Hepatocyte (in vitro differentiated cells): ENCODE measurements at places on chromosomes 7 and 10. TPM values are rescaled to one million over a fixed set of nuclear protein-coding genes. Genes with fewer than 3 reads are reported as not detected.

- no peaks in the 10 kb centered on the region for H3K36me3 ChIP-seq
- H3K27me3 ChIP-seq: no peaks in the 10 kb centered on the region
- H3K4me1 ChIP-seq: no peaks in the 10 kb centered on the region
- peak overlapping the region; percentile 76 for H3K27ac ChIP-seq
- H3K4me3 ChIP-seq: peak overlapping the region; percentile 96
Measured at GRCh38 chr10:22713853-22714478, 412 bp downstream of the PIP4K2A start.

DNA sequence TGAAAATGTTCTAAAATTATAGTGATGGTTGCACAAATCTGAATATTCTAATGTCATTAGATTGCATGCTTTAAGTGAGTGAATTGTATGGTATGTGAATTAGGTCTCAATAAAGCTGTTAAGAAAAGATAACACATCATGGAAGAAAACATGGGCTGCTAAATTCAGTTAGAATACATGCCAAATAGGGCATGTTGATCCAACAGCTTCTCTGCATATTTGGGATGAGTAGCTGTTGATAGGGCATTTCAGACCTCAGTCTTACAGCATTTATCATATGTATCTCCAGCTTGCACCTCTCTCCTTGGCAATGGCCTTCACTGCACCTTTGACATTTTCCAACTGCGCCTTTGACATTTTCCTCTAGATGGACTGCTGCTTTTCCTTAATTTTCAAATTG lies 13.2 kb downstream of the CREB5 start:
- H3K36me3 ChIP-seq: no peaks in the 10 kb centered on the region
- no peak overlapping the region for H3K27ac ChIP-seq
- no peak for DNase-seq
- no peak overlapping the region for H3K4me3 ChIP-seq
- no peaks in the 10 kb centered on the region for H3K4me1 ChIP-seq

DNA sequence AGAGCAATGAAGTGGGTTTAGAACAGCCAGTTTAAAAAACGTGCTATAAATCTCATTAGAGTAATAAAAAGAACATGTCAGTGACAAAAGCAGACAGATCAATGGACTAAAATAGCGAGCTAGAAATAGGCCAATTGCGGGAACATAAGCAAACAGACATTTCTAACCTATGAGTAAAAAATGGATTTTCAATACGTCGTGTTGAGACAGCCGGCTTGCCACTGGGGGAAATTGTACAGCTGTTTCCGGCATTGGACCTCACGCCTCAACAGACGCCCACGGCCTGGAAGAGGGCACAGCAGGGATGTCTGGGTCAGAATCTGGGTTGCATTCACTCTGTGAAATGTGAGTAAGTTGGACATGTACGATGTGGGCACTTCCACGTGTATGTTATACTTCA lies 92.9 kb downstream of the SVOPL start:
- no peaks in the 10 kb centered on the region for H3K36me3 ChIP-seq
- H3K4me1 ChIP-seq: peaks cover 21% of the 10 kb centered on the region
- H3K27me3 ChIP-seq: no peaks in the 10 kb centered on the region
- no peak overlapping the region for H3K4me3 ChIP-seq
- no peak for DNase-seq

GRCh38 chr10:8338177-8338766 lies 283.8 kb downstream of the GATA3 start:
- H3K4me3 ChIP-seq: no peak overlapping the region
- H3K4me1 ChIP-seq: no peaks in the 10 kb centered on the region
- no peak for DNase-seq
- no peak overlapping the region for H3K27ac ChIP-seq

DNA sequence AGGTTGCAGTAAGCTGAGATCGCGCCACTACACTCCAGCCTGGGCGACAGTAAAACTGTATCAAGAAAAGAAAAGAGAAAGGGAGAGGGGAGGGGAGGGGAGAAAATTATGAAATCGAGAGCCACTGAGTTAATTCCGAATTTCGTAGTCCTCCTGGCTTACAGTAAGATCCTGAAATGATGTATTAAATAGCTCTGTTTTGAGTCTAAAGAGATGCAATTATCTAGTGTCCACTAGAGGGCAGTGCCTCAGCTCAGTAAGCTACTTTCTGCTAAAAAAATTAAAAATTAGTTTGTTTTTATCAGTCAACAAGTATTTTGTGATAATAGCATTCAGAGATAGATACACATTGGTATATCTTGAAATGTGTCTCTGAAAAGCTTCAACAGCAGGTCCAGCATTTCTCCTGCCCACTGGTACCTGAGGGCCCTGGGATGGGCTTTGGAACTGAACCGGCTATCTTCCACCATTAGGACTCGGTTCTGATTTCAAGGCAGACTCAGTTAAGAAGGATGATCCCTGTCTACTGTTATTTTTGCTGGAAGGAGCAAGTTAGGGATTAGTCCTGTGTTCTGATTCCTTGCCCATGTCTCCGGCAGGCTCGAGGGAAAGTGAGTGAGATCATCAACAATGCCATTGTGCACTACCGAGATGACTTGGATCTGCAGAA lies 19.5 kb downstream of the TSPAN33 start:
- H3K27me3 ChIP-seq: no peaks in the 10 kb centered on the region
- H3K27ac ChIP-seq: no peak overlapping the region
- peak; percentile 76 for DNase-seq
- H3K36me3 ChIP-seq: no peaks in the 10 kb centered on the region

DNA sequence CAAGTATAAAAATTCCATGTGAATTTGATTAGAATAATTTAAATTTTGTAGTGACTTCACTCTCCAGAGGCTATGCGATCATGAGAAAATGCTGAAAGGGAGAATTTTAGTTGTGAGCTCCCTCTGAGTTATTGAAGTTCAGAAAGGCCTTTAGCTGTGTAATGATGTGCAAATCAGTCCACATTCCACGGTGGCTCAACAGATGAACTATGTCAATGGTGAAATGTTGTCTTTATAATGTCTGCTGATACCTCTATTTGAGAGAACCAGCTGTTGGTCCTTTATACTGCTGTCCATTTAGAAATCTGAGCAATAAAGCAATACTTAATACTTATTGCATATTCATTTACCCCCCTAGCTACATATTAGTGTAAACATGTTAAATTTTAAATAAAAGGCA lies 7.1 kb upstream of the ITGB8 start:
- DNase-seq: no peak
- H3K27me3 ChIP-seq: no peaks in the 10 kb centered on the region
- H3K4me3 ChIP-seq: no peak overlapping the region
- no peaks in the 10 kb centered on the region for H3K4me1 ChIP-seq

- peak overlapping the region; percentile 99 for H3K27ac ChIP-seq
- no peaks in the 10 kb centered on the region for H3K27me3 ChIP-seq
- no peaks in the 10 kb centered on the region for H3K36me3 ChIP-seq
- peak; percentile 20 for DNase-seq
- peaks cover 8% of the 10 kb centered on the region for H3K4me1 ChIP-seq
Measured at GRCh38 chr10:73414230-73414945, 530 bp upstream of the ANXA7 start.

DNA sequence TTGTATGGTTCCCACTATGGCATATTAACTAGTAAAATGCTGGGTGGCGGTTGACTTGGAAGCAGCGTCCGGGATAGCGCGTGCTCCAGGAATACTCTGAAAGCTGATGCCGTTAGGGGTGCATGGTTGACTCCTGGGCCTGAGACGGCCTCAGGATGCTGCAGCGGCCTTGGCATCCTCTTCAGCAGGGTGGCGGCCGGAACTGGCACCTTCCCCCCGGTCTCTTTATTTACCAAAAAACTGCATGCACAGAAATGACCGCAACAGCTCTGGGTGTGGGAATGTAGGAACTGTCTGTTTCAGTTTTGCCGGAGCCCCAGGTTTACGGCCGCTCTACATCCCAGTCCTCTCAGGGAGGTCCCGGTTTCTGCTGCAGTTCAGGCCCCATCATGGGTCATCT lies 28.8 kb downstream of the PFKP start:
- H3K27me3 ChIP-seq: no peaks in the 10 kb centered on the region
- H3K27ac ChIP-seq: peak overlapping the region; percentile 72
- no peak overlapping the region for H3K4me3 ChIP-seq
- no peaks in the 10 kb centered on the region for H3K36me3 ChIP-seq
- peaks cover 18% of the 10 kb centered on the region for H3K4me1 ChIP-seq
- no peak for DNase-seq

DNA sequence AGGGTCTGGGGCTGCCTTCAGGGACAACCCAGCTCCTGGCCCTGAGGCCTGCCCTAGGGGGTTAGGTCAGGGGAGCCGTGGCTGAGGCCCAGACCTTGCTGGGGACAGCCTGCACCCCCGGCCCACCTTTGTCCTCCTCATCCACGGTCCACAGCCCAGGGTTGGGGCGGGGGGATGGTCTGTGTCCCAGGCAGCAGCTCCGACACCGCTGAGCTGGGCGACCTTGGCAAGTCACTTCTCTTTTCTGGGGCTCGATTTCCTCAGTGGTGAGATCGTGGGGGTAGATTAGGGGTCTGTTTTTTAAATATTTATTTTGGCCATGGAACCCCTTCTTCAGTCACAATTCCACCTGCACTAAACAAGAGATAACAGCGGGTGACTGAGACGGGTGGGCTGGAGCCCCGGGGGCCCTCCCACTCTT lies 30.9 kb downstream of the DNAJB12 start:
- DNase-seq: no peak
- peaks cover 51% of the 10 kb centered on the region for H3K4me1 ChIP-seq
- H3K27ac ChIP-seq: no peak overlapping the region
- no peaks in the 10 kb centered on the region for H3K27me3 ChIP-seq
- H3K4me3 ChIP-seq: no peak overlapping the region
- H3K36me3 ChIP-seq: no peaks in the 10 kb centered on the region

GRCh38 chr7:28532181-28532580 lies 119.9 kb downstream of the CREB5 start:
- H3K4me3 ChIP-seq: no peak overlapping the region
- H3K4me1 ChIP-seq: peaks cover 15% of the 10 kb centered on the region
- H3K27me3 ChIP-seq: peaks cover 4% of the 10 kb centered on the region
- DNase-seq: no peak

- H3K27ac ChIP-seq: no peak overlapping the region
- DNase-seq: peak; percentile 72
- no peaks in the 10 kb centered on the region for H3K4me1 ChIP-seq
- no peaks in the 10 kb centered on the region for H3K36me3 ChIP-seq
- no peaks in the 10 kb centered on the region for H3K27me3 ChIP-seq
- no peak overlapping the region for H3K4me3 ChIP-seq
Measured at GRCh38 chr7:117127585-117128168, 174.4 kb downstream of the ST7 start.

- H3K4me1 ChIP-seq: no peaks in the 10 kb centered on the region
- H3K36me3 ChIP-seq: no peaks in the 10 kb centered on the region
- no peak overlapping the region for H3K27ac ChIP-seq
- H3K4me3 ChIP-seq: no peak overlapping the region
- H3K27me3 ChIP-seq: no peaks in the 10 kb centered on the region
Measured at GRCh38 chr10:47173929-47174442, 126.0 kb upstream of the GDF10 start.

DNA sequence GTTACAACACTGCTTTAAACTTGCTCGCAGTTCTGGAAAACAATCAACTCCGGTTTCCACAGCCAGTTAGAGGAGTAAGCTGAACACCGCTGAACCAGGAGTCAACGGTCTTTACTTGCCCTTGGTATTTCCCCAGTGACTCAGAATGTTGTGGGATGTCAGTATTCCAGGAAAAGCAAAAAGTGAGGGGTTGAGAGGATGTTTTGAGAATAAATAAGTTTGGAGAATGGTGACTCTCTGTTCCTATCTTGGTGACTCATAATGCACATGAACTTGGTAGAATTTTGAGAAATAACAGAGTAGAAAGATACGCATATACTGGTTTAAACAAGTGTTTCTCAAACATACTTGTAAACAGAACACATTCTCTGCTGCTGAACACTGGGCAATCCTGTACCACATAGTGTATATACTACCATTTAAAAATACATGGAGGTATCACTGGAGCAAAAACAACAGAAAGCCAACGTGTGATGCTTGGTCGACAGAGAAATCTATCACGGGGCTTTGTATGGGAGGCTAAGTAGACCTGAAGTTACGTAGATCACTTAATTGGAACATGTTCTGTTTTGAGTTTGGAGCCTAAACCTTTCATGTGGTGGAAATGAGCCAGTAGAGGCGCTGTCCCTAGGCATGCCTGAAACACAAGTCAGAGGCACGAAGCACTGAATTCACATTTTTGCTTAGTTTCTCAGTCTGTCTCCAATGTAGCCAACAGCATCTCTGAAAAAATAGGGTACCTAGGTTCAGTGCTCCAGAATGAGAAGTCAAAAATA lies 534.3 kb downstream of the PARD3 start:
- H3K4me3 ChIP-seq: no peak overlapping the region
- H3K27ac ChIP-seq: peak overlapping the region; percentile 73
- H3K4me1 ChIP-seq: peaks cover 3% of the 10 kb centered on the region
- H3K36me3 ChIP-seq: no peaks in the 10 kb centered on the region
- peak; percentile 61 for DNase-seq

DNA sequence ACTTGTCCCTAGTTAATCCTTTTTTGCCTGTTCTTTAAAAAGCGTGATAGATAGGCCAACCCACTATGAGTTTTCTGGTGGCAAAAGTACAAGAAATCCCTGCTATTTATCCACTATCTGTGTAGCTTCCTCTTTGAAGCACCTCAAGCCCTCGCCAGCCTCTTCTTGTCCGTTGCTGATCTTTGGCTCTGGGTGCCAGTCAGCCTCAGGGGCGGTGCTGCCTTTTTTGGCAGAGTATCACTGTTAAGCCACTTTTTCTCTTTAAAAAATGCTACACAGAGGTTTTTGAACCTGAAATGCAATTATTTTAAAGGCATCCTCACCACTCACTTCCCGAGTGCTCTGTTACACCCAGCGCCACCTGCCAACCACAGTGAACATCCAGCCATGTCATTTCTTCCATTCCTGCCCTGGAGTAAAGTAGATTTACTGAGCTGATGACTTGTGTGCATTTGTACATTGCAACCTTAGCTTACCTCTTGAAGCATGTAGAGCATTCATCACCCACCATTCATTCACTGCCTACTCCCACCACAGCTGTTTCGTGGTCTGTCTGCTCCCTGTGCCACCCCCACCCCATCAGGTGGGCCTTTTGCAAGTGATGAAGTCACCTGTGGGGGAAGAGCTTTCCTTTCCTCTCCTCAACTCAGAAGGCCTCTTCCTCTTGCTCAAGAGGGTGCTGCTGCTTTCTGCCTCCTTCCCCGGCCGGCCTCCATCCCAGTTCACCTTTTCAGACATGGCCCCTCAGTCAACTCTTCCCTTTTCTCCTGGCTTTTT lies 414.2 kb upstream of the GALNT17 start:
- H3K4me1 ChIP-seq: peaks cover 5% of the 10 kb centered on the region
- no peaks in the 10 kb centered on the region for H3K27me3 ChIP-seq
- DNase-seq: no peak

Gene GIMAP5
- 0.79 TPM in 1 of 2 replicates, not detected in the other for polyA plus RNA-seq

Gene PRSS2
- polyA plus RNA-seq: 241 and 273 TPM in 2 replicates

Gene TMED4
- polyA plus RNA-seq: 86.7 and 94.3 TPM in 2 replicates

Gene SPDYE1
- polyA plus RNA-seq: 0.51 and 0.99 TPM in 2 replicates

Gene DRGX
- not detected in 2 replicates for polyA plus RNA-seq

Gene PLCE1
- polyA plus RNA-seq: 4.7 and 5.2 TPM in 2 replicates

Gene DPP6
- 0.44 and 1.8 TPM in 2 replicates for polyA plus RNA-seq

Gene GNAT3
- not detected in 2 replicates for polyA plus RNA-seq

Gene SLC18A3
- polyA plus RNA-seq: 4.3 and 8.1 TPM in 2 replicates

Gene EPHB4
- polyA plus RNA-seq: 47.2 and 51.6 TPM in 2 replicates

Gene LMTK2
- 3.1 and 5.0 TPM in 2 replicates for polyA plus RNA-seq
